ENCODE measurements at places on chromosomes 16 and 17. TPM values are rescaled to one million over a fixed set of nuclear protein-coding genes. Genes with fewer than 3 reads are reported as not detected.

Gene ABI3
- not detected for total RNA-seq

Gene GCGR
- not detected for total RNA-seq

Gene UBALD1
- 14.5 TPM for total RNA-seq

Gene SKAP1
- not detected for total RNA-seq

Gene CSH2
- total RNA-seq, result not detected

GRCh38 chr17:61635913-61636432 lies 45.0 kb upstream of the NACA2 start:
- peak; percentile 85 for DNase-seq

DNA sequence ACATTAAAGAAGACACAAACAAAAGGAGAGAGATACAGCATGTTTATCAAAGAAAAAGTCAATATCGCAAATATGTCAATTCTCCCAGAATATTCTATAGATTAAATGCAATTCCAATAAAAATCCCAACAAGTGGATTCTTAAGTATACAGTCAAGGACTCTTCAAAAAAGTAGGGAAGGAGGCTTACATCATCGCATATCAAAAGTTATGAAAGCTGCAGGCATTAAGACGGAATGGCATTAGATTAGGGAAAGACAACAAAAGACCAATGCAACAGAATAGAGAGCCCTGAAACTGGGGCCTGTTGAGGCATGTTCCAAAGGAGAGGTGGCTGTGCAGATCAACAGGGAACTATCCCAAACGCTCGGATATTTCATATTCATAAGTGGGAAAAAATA lies 76.0 kb downstream of the MARCHF10 start:
- DNase-seq, result no peak

DNA sequence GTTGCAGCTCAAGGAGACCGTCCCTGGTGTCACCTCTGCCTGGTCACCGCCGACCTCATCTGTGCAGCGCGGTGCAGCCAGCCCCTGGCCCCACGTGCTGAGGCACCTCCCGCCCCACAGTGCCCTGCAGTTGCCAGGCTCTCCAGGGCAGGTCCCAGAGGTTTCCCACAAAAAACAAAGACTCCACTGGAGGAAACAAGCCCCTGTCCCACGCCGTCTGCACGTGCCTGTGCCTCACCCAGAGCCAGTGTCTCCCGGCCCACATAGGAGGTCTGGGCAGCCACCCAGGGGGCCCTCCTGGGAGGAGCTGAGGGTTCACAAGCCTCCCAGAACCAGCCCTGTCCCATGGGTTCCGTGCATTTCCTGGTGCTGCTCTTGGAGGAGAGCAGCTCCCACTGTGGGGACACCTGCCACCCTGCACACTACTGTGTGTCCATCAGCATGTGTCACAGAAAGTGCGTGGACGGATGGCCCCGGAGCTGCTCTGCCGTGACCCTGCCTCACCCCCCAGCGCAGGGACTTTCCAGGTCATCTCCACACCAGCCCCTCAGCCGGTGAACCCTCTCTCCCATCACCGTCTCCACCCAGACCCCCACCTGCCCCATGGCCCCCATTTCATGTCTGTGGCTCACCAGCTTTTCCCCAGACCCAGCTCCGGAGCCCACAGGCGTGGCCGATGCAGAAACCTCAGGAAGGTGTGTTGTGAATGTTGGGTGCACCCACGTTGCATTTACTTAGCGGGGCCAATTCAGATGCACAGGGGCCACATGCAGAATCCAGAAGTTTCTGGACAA lies 17.0 kb upstream of the CDH15 start:
- DNase-seq, result no peak

DNA sequence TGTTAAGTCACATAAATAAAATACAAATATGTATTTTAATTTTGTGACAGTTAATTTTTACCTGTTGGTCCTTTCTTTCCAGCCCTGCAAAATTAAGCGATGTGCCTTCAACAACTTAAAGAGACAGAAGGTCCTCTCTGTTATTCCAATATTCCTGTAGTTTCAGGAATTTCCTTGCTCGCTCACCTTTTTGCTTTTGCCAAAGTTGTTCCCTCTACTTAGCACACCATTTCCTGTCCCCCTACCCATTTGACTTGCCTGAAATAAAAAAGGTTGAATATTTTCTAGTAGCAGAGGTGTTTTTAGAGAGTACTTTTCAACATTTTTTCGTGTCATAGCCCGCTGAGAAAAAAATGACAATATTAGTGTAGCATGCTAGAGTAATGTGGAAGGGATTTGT lies 556 bp upstream of the MYH2 start:
- no peak for DNase-seq

DNA sequence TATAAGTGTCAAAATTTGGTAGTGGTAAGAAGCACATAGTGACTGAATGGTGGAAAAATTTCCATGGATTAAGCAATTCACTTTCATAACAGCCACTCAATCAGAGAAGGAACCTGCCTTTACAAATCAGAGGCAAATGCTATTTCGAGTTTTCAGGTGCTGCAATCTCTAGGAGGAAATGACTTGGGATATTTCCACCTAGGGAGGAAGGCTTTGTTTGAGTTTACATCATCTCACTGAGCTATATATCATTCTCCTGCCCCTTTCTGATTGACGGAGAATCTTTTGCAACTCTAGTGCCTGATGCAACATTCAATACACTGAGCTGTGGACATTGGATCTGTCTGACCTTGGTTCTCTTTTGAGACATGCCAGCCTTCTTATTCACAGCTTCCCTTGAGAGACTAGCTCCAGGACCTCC lies 26.3 kb downstream of the MARCHF10 start:
- no peak for DNase-seq

DNA sequence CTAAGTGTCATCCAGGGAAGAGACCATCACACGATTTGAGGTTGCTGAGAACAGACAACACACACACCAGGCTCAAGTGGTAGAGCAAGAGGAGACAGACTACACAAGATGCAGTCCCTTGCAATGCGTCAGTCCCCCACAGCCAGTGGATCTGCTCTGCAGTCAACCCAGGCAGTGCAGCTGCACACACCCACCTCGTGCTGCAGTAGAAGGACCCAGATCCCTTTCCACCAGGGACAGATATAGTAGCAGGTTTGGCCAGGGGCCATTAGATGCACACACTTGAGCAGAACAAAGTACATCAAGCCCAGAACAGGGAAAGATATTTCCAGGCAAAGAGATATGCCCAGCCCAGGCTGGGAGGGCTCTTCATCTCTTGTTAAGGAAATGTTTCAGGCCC lies 112.9 kb downstream of the GRIN2A start:
- no peak for DNase-seq

- DNase-seq, result no peak
Observed at GRCh38 chr16:17259751-17260270, 210.9 kb downstream of the XYLT1 start.

Data from SK-MEL-5 (cell line).